Fibroblast of villous mesenchyme (primary cell): ENCODE measurements at places on chromosomes 11 and 22. TPM values are rescaled to one million over a fixed set of nuclear protein-coding genes. Genes with fewer than 3 reads are reported as not detected.

LMO2 gene
- total RNA-seq, result under 0.01 TPM in 2 replicates

SPTBN2 gene
- total RNA-seq, result under 0.01 and 1.3 TPM in 2 replicates

GRCh38 chr22:36367479-36367878 lies 20.3 kb downstream of the MYH9 start:
- DNase-seq, result no peak

SYT13 gene
- total RNA-seq, result not detected in 2 replicates

YDJC gene
- 19.0 and 27.1 TPM in 2 replicates for total RNA-seq
